ENCODE measurements at places on chromosomes 3 and 15.

GRCh38 chr3:115418583-115418982 lies 204.7 kb upstream of the GAP43 start:
- no peak for DNase-seq

DNA sequence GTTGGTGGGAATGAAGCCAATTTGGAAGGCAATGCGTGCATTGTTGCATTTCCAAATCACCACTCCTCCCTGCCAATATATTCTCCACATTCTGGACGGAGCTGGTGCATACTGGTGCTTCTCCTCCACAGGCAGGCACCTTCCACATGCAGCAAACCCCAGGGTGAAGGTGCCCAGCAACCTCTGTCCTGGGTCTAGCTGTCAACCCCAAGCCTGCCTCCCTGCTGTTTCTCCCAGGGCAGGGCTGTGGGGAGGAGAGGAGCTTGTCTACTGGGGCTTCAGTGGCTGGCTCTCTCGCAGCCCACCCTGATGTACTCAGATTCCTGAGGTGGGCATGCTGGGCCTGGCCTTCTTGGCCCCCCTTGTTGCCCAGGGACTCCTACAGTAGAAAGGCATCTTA lies 20.1 kb downstream of the GASK1A start:
- no peak for DNase-seq

- DNase-seq = no peak
Observed at GRCh38 chr3:13023235-13023970, 49.8 kb downstream of the IQSEC1 start.

DNA sequence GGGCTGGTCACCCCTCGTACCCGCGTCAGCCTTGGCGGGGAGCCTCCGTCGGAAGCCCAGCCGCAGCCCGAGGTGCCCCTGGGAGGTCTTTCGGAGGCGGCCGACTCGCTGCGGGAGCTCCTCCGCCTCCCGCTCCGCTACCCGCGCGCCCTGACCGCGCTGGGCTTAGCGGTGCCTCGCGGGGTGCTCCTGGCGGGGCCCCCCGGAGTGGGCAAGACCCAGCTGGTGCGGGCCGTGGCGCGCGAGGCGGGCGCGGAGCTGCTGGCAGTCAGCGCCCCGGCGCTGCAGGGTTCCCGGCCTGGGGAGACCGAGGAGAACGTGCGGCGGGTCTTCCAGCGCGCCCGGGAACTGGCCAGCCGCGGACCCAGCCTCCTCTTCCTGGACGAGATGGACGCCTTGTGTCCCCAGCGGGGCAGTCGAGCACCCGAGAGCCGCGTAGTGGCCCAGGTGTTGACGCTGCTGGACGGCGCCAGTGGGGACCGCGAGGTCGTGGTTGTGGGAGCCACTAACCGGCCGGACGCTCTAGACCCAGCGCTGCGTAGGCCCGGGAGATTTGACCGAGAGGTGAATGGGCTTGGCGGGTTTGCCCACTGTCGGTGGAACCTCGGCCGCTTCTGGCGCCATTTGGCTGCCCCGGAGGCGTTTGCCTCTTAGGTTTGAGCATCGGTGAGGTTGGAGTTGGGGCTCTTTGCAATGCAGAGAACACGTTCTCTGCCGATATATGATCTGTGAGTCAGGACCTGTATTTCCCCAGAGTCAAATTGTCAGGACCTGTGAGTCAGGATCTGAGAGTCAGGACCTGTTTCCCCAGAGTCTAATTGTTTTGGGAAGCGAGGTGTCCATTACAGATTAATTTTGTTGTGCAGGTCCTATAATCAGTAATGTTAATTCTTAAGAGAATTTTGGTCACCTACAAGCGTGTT lies 24.9 kb upstream of the GATM start:
- DNase-seq = no peak

DNA sequence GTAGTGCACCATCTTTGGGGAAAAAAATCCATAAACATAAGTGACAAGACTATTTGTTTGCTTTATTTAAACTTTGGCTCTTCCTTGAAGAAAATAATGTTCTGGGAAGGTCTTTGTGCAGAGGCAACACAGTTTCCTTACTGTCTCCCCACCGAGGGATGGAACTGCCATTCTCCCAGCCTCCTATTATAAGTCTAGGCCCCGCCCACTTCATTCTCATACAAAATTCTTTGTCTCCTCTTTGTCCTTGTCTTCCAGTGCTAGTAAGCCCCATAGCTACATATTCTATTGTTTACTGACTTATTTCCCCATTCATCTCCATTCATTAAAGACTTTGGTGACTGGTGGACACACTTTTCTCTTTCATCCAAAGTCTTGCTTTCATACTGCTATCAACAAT lies 316.5 kb upstream of the ROBO2 start:
- no peak for DNase-seq

DNA sequence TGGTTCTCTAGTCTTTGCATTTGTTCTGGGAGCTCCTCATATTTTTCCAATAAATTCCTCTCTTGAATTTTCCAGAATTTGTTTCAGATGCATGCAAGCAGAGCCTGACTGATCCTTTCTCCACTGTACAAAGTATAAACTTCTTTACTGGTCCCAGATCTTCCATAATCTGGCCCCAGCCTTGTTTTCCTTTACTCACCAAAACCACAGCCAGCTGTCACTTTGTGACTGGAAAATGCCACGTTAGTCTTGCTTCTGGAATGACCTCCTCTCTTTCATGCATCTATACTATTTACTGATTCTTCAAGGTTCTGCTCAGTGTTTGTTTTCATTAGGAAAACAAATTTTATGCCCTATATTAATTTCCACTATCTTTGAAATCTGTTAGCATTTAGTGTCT lies 60.4 kb upstream of the SPPL2A start:
- DNase-seq = no peak

DNA sequence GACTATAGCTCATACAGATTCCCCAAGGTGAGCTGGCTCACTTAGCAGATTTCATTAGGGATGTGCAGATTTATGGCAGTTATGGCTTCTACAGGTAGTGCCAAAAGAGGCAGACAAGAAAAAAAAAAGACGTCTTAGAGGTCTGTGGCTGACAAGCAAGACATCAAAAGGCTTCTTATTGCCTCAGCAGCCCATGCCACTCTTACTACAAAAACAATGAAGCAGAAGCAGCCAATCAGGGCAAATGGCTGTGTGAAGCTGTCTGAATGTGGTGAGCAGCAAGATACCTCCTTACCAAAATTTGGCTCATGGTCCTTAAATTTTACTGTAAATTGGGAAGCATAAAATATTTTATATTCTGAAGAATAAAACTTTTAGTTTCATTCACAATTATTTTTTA lies 557.5 kb upstream of the GOLIM4 start:
- DNase-seq = no peak

DNA sequence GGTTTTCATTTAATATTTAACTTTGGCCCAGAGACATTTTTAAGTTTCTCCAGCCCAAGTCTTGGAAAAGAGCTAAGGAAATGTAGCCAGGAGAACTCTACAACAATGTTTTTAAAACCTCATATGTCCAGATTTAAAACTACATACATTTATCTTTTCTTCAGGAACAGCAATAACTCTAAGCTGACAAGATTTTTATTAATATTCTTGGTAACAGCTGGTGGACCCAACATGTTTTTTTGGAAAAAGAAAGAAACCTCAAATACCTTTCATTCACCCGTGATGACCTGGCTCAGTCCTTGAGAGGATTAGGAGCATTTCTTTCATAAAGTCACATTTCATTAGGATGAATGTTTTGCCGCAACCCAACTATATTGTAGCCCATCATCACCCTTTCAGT lies 50.4 kb upstream of the CMSS1 start:
- DNase-seq = no peak

GRCh38 chr3:45551214-45552010 lies 43.1 kb upstream of the LIMD1 start:
- no peak for DNase-seq

DNA sequence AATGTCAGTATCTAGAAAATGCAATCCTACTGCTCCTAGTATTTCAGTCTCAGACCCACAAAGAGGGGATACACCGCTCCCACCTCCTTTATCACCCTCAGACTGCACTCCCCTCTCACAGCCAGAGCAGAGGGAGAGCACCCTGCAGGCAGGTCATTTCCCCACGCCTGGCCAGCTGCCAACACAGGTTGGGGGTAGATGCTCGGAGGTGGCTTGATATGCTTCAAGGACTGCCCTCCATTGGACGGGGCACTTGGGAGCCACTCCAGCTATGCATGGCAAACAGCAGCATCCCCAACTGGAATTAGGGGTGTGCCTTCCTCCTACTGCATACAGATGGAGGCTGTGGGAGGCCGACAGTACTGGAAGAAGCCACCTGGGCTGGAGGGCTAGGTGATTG lies 41.9 kb downstream of the TMEM266 start:
- DNase-seq = no peak

GRCh38 chr3:126052196-126053058 lies 31.5 kb downstream of the SLC41A3 start:
- no peak for DNase-seq

- DNase-seq = no peak
Observed at GRCh38 chr3:193270451-193270850, 29.4 kb downstream of the PLAAT1 start.

GRCh38 chr3:125383744-125384143 lies 8.6 kb upstream of the ZNF148 start:
- DNase-seq = no peak

DNA sequence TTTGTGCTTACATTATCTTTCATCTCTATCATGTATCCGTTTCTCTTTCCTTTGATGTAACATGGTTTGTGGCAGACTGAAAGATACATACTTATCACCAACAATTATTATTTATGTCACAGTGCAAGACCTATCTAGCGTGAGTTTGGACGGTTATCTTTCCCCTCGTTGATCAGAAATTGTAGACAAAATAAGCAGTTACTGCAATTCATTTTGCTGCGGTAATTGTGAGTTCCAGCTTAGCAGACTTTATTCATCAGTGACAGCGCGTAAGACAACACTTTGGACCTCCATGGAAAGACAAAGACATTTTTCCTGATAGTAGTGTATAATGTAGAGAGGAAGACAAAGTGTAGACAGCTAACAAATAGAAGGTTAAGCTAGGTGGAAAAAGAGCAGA lies 51.0 kb upstream of the UTS2B start:
- DNase-seq = no peak

GRCh38 chr15:69677403-69677802 lies 224.8 kb downstream of the RPLP1 start:
- DNase-seq = no peak

GRCh38 chr3:57971975-57972374 lies 36.2 kb upstream of the FLNB start:
- no peak for DNase-seq

- no peak for DNase-seq
Observed at GRCh38 chr3:79005084-79005483, 762.7 kb downstream of the ROBO1 start.

DNA sequence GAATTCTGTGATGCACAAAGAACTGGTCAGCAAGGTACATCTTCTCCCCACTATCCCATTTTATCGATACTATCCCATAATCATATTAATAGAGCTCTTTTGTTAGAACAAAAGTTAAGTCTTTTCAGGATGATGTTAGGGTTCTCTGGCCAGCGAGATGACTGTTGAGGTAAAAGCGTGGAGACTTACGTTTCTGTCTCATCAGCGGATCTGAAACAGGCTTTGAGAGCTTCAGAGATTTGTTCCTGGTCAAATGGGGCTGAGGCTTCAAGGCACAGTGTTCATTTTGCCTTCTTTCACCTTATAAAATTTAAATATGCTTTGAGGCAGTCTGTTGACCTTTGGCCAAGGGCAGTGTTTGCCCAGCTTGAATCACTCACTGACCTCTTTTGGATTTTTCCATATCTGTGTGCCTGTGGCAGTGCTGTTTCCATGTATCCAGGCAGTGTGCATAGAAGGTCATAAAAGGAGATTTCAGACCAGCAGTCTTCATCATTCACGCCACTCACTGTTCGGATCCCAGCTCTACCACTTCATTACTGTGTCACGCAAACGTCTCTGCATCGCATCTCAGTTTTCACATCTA lies 3.1 kb downstream of the ADAMTSL3 start:
- DNase-seq = no peak

DNA sequence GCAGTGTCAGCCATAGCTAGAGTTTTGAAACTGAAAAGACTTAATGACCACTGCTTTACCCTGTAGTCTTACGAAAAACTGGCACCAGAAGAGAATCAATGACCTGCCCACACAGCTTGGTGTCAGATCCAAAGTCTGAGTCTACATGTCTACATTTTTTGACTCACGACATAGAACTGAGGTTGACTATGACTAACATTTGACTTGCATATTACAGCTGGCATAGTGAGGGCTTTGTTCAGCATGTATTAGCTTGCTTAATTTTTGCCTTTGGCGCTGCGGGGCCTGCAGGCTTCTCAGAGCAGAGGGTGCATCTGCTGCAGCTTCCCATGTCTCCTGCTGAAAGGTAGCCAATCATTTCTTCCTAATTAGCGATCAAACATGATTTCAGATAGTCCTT lies 167.0 kb downstream of the EBLN2 start:
- no peak for DNase-seq

DNA sequence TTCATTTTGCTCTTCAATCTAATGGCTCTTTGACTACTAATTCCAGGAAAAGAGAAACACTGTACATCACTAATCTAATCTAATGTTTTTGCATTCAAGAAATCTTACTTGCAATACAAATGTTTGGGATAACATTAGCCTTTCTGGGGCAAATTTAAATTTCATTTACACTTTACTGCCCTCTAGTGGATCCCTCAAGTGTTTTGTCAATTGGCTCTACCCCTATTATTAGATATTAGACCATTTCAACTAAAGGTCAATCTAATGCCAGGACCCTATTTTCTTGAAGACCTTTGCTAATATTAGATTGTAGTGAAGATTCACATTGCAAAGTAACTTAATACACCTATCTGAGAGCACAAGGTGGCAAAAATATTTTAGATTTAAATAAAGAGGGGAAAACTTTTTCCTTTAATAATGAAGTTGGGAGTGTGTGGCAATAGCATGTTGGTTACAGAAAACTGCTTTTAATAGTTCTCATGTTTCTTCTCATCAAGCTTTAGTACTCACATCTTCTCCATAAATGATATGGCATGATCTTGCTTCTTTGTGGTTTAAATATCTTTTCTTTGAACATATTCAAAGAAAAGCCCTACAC lies 5.0 kb downstream of the C2CD4A start:
- peak; percentile 55 for DNase-seq

DNA sequence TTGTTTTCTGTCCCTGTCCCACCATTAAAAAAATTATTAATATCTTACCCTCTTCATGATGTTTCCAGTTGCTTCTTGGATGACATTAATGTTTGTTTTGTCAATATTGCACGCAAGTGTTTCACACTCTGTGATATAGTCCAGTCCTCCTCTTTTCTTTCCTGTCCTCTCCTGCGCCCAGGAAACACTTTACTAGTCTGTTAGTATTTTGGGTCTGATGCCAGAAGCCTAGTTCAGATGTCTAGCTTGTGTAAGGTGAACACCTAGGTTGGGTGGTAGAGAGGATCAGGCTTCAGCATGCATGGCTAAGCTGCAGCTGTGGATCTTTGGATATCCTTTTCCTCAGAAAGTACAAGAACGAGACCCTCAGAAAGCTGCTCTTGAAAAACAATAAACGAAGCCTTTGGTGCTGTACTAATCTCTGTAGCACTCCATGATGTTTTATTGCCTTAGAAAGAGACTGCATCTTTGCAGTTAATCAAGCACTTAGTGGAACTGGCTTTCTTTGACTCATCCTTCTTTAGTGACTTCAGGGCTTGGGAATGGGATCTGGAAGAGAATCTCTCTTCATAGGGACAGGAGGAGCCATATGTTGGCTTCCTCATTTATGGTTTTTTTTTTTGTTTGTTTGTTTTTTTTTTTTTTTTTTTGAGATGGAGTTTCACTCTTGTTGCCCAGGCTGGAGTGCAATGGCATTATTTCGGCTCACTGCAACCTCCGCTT lies 253.4 kb downstream of the LPP start:
- no peak for DNase-seq

- no peak for DNase-seq
Observed at GRCh38 chr15:100330629-100331215, 11.1 kb downstream of the ADAMTS17 start.
